ENCODE measurements at places on chromosomes 11 and 22.

DNA sequence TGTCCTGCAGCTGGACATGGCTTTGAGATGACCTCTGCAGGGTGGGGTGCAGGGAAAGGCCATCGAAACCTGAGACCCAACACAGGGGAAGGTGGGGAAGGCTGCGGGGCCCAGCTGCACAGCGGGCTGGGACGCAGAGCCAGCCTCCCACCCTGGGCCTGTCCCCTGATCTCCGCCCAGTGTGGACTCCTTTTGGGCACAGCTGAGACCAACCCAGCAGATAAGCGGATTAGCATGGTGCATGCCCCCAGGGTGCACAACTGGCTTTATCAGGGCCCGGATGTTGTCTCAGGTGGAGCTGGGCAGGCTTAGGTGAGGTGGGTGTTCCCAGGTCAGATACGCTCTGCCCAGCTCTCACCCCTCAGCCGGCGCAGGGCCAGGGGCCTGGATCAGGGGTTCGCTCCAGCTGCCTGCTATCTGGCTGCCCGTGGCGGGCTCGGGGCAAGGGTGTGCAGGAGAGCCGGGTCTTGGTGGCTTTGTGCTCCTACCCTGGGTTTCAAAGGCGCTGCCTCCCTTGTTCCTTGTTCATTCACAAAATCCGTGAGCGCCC lies 28.1 kb upstream of the MUC5AC start:
- DNase-seq, result no peak

GRCh38 chr11:57094181-57094935 lies 87.4 kb upstream of the LRRC55 start:
- DNase-seq, result no peak

- no peak for DNase-seq
These were observed 118.1 kb downstream of the TIMP3 start for GRCh38 chr22:32919629-32920028.

DNA sequence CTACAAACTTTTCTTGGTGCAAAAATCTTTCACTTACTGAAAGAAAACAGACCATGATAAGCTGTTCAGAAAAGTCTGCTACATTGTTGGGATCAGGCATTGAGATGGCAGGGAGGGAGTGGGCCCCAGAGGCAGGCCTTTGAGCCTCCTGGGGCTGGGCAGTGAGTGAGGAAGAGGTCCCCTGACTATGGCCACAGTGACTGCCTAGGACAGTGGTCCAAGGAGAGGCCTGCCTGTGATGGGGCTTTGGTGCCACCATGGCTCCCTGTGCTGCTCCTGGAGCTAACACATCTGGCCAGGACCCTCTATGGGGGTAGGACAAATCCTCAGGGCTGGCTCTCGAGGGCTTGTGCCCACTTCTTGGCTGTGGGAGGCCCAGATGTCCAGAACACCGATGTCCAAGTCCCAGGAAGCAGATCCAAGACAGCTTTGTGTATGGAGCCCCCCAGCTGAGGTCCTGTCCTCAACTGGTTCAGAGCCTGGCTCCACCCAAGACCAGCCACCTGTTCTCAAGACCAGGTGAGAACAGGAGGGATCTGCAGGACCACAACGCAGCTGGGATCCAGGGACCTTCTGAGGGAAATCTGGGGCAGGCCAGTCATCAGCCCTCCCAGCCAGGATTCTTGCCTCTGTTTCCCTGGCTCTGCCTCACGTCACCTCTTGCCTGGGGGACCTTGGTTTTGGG lies 36.9 kb downstream of the PPM1F start:
- DNase-seq, result no peak

GRCh38 chr22:25334162-25334490 lies 114.7 kb downstream of the CRYBB2 start:
- peak; percentile 24 for DNase-seq

- no peak for DNase-seq
These were observed 32.4 kb upstream of the ETS1 start for GRCh38 chr11:128619540-128620308.

DNA sequence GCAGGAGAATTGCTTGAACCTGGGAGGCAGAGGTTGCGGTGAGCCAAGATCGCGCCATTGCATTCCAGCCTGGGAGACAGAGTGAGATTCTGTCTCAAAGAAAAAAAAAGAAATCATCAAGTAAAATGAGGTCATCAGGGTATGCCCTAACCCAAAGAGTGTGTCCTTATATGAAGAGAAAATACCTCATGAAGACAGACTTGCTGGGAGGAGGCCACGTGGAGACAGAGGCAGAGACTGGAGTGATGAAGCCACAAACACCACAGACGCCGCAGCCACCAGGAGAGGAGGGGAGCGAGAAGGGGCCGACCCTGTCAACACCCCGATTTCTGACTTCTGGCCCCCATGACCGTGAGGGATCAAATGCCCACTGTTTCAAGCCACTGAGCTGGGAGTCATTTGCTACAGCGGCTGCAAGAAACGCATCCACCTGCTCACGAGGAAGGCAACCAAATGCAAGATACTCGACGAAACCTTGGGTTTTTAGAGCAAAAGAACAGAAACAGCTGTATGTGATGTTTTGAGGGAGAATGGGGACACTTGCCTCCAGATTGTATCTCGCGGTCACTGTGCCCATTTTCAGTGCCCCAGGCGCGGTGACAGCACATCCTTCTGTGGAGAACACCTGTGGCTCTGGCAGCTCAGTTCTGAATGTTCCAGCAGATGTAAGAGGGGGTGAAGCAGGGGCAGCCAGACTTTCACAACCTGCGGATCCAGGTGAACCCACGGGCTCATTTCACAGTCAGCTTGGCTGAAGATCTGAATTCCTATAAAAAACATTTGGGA lies 1317.2 kb downstream of the TBC1D22A start:
- no peak for DNase-seq

GRCh38 chr22:38943201-38943600 lies 14.2 kb upstream of the APOBEC3A start:
- DNase-seq, result no peak

GRCh38 chr11:19727246-19727645 lies 14.6 kb downstream of the NAV2 start:
- no peak for DNase-seq

DNA sequence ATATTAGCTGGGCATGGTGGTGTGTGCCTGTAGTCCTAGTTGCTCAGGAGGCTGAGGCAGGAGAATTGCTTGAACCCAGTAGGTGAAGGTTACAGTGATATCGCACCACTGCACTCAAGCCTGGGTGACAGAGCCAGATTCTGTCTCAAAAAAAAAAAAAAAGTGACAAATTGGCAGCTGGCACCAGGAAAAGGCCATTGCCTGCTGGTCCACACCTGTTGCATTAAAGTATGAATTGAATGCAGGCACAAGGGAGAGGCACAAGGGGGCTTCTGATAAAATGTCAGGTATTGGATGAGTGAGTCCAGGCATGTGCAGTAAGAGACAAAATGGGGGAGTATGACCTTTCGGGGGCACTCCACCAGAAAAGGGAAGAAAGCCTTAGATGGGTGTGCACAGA lies 28.2 kb downstream of the ZNF70 start:
- DNase-seq, result no peak
